Central memory CD8-positive, alpha-beta T cell (primary cell): ENCODE measurements at places on chromosomes 2 and 18.

DNA sequence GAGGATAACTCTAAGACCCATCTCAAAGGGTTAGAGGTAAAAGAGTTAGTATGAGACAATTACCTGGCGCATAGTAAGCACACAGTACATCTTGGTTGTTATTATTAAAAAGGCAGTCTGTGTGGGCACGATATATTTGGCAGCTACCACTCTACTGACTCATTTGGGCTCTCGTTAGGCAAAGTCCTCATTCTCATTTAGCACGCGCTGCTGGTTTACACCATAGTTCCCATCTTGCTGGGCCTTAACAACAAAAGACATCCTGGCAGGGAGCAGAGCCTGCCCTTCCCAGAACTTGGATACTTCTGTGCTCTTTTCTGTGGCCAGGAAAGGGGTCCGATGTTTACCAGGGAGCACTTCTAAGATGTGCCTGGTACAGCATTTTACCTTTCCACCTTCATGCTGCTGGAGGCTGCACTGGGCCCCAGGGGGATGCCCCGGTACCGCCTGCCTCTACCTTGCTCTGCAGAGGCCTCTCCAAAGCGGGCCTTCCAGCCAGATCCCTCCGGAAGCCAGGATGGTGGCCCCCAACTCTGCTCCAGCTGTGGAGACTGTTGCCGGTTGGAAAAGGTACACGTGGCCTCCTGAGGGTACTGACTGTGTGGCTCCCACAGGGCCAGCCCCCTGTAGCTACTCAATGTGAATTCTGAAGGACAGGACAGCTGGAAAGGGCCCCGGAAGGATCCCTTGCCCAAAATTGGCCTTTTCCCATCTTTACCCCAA is 15.0 kb downstream of the GLI2 start:
- DNase-seq = no peak

- no peak for DNase-seq
Observed at GRCh38 chr2:98911376-98912154, 24.5 kb downstream of the CRACDL start.

DNA sequence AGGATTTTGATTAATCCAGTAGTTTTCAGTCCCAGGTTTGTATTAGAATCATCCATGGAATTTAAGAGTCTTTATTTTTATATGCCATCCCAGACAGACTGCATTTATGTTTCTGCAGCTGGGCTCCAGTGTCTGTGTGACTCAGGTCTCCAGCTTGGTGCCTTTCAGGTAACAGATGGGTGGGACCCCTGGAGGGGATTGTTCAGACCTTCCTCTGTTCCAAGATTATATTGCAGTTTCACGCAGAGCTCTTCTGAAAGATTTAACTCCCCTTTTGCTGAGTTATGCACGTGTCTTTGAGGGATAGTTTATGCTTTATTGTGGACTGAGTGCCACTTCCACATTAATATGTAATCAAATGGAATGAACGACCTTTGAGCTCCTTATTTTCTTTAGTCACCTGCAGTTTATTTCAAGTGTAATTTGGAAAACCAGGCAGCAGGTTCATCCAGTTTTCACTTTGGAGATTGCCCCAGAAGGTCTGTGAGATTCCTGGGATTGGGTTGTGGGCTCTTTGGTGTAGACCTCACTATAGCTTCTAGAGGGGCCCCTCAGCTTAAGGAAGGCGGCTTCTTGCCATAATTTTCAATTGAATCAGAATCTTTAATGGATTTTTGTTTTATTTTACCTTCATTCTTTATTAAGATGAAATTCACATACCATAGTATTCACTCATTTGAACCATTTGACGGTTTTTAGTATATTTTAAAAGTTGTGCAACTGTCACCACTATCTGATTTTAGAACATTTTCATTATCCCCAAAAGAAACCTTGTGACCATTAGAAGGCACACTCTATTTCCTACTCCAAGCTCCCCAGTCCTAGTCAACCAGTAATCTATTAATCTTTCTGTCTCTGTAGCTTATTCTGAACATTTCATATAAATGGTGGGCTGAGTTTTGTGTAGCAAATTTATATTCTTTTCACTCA is 135.0 kb downstream of the WDSUB1 start:
- DNase-seq = no peak

GRCh38 chr2:14633061-14633460 is 544 bp downstream of the LRATD1 start:
- DNase-seq = no peak

DNA sequence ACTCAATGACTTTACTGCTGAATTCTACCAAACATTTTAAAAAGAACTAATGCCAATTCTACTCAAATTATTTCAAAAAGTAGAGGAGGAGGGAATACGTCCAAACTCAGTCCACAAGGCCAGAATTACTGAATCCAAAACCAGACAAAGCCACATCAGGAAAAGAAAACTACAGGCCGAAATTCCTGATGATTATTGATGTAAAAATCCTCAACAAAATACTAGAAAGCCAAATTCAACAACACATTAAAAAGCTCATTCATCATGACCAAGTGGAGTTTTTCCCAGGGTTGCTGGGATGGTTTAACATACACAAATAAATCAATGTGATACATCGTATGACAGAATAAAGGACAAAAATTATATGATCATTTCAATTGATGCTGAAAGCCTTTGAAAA is 103.9 kb upstream of the UBE2E3 start:
- no peak for DNase-seq

DNA sequence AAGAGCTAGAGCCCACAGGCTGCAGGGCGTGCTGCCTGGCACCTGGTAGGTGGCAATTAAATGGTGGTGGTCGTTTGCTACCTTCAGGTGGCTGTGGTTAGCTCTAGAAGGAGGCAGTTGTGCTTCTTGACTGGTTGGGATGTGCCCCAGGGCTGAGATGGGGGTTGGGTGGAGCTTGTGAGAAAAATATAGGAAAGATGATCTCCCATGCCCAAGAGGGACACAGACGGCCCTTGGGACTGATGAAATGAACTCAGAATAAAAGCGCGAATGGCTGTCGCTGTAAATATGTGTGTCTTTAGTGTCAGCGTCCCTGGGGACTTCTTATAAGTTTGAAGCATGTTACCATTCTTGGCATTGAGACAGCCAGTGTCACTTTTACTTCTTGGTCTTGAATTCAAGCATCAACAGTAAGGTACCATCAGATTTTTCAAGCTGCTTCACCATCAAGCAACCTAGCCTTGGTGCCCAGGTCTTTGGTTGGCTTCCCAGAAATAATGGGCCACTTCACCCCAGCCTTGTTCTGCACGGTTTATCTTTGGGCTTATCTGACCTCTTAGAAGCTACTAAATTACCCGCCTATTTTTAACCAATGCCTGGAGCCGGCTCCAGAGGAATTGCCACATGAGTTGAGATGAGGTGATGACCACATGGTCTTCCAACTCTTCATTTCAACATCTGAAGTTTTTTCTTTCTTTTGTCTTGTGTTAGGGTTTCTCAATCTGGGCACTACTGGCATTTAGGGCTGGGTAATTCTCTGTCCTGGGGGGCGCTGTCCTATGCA is 11.9 kb downstream of the LRRFIP1 start:
- DNase-seq = no peak
